ENCODE measurements at places on chromosomes 3 and 15.

- no peak for DNase-seq
These were observed 21.6 kb downstream of the PLA2G4B start for GRCh38 chr15:41860049-41860828.

GRCh38 chr15:40921949-40922607 is 7.1 kb upstream of the DLL4 start:
- DNase-seq = no peak

DNA sequence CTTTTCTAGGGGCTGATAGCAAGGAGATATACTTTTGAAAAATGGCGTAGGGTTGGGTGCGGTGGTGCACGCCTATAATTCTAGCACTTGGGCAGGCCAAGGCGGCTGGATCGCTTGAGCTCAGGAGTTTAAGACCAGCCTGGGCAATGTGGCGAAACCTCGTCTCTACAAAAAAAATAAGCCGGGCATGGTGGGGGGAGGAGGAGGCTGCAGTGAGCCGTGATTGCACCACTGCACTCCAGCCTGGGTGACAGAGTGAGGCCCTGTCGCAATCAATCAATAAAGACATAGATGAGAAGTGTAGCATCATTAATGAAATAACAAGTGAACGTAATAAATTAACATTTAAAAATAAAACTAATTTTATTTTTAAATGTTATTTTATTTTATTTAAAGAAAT is 134.6 kb downstream of the SLCO3A1 start:
- no peak for DNase-seq

- no peak for DNase-seq
These were observed 1435.2 kb upstream of the CADM2 start for GRCh38 chr3:83523470-83524073.

GRCh38 chr3:195036203-195036505 is 234.8 kb downstream of the XXYLT1 start:
- no peak for DNase-seq

- DNase-seq = no peak
These were observed 22.0 kb downstream of the COLQ start for GRCh38 chr3:15499536-15499935.

- DNase-seq = no peak
These were observed 128.5 kb upstream of the GAP43 start for GRCh38 chr3:115494826-115495225.

DNA sequence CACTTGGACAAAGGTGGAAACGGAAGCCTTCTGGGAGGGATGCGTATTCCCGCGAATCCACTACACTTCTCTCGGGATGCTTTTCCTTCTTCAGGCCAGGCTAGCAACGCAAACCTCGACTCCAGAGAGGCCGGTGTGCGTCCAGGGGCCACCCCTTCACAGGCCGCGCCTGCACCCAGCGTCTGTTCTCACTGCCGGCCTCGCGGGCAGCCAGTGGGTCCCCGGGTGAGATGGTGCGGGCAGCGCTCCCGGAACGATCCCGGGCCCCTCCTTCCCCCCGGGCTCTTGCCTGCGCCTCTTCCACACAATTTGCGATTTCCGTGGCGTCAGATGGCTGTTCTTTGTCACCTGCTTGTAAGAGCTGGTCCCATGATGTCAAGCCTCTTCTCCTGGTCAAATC is 27.3 kb downstream of the GABRA5 start:
- DNase-seq = no peak

- no peak for DNase-seq
These were observed 945 bp downstream of the MST1R start for GRCh38 chr3:49902511-49903345.

Measured in stimulated activated CD8-positive, alpha-beta memory T cell treated with anti-CD3 and anti-CD28 coated beads, Interleukin-4, amount 100 ng/mL, for 1 hour (primary cell).